Left cardiac atrium (tissue), 4 donors: ENCODE measurements at places on chromosomes 12 and 14.

- DNase-seq: no peak
Measured at GRCh38 chr12:31519511-31519910, 71.4 kb downstream of the DENND5B start.

DNA sequence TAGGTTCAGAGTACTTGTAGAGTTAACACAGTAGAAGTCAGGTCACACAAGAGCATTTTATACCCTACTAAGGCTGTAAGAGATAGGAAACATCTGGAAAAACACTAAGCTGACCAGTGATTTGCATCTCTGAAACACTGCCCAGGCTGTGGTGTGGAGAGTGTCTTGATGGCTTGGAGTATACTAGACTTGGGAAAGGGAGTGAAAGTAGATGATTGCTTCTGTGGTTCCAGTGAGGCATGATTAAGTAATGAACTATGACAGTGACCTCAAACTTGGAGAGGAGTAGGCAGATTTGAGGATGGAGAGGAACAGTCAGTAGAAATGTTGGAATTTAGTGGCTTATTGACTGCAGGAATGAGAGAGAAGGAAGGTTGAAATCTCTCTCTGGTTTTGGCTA is 201.2 kb downstream of the FLRT2 start:
- peak; percentile 19 for DNase-seq

DNA sequence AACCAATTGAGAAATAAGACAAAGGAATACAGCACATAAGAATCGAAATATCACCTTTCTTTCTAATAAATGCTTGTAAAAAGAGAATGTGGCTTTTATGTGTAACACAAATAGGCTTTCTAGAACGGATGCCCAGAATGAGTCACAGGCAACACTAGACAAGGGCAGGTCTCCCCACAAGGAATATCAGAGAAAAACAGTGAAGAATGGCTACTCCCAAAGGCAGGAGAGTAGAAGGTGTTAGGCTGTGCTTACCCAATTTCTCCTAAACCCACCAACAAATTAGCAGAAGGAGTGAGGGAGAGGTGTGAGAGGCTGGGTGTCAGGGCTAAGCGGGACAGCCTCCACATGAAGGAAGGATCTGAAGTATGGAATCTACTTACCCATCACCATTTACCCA is 55.2 kb downstream of the GALNT4 start:
- no peak for DNase-seq

- no peak for DNase-seq
Measured at GRCh38 chr12:34597548-34598351, 575.5 kb downstream of the ALG10 start.
